Fibroblast of the aortic adventitia (primary cell): ENCODE measurements at places on chromosomes 2 and 18.

DNA sequence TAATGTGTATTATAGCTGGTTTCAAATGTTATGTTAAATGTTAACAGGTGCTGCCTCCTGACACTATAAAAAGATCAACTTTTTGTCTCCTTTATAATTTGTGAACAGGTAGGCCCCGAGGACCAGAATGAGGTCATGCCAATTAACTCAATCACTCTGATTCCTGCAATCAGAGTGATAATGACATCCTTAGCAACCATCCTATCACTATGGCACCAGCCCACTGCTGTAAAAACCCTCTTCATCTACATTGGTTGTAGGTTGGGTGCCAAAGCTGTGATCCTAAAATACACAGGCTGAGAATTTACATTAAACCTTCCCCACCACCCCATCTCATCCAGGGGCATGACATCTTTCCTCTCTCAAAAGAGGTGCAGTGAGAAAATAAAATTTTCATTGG, 103.5 kb downstream of the CPO start:
- DNase-seq: no peak

GRCh38 chr2:169683425-169684134, 10.6 kb downstream of the CFAP210 start:
- DNase-seq: no peak

GRCh38 chr18:13726972-13727331, 479 bp downstream of the RNMT start:
- DNase-seq: no peak

GRCh38 chr18:44411976-44412375, 268.7 kb upstream of the SETBP1 start:
- no peak for DNase-seq

DNA sequence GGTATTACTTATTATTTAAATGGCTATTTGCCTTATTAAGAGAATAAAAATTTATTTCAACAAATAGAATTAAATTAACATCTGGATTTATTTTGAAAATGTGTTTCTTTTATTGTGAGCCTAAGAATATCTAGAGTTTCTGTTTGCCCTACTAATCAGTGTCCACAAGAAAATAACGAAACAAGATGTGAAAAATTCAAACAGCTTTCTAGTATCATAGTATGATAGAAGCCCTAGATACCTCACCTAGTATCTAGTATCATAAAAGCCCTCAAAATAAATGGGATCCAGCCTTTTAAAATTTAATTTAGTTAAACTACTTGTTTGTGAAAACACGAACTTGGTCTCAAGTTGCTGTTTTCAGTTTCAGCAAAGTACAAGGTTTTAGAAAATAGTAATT, 13.7 kb upstream of the SLC40A1 start:
- no peak for DNase-seq

DNA sequence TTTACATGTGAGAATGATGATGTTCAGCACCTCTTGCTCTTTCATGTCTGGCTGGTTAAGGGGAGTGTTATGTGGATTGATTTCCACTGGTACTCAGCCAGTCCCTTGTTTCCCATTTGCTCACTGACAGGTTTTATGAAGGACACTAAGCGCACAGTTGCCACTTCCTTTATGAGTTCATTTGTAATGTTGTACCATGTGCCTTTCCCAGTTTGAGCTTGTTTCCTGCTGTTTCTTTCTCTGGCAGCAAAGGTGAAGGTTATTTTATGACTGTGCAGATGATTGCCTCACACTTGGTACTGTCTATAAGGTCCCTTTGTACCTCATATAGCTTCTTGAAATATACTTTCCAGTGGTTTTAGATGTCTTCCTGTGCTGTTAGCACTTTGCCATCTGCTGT, 1700.5 kb upstream of the TMEFF2 start:
- no peak for DNase-seq

GRCh38 chr18:48330016-48330991, 78.9 kb downstream of the ZBTB7C start:
- DNase-seq: peak; percentile 73

- no peak for DNase-seq
Measured at GRCh38 chr2:38353402-38353801, 23.7 kb downstream of the ATL2 start.

DNA sequence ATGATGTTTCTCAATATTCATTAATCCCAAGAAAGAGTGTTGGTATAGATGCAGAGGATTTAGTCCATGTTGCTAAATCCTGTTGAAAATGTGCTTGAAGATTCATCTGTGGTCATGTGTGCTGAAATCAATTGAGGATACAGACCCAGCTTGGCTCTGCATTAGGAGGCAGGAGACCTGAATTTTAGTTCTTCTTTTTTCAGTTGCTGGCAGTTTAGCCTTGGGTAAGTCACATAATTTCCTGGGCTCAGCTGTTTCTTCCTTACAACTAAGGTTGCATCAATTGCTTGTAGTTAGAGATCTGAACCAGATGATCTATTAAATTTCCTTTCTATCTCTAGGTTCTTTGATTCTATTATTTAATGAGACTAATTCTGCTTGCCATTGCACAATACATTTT, 54.4 kb downstream of the SETBP1 start:
- DNase-seq: no peak

GRCh38 chr2:214382229-214382628, 28.6 kb upstream of the VWC2L start:
- no peak for DNase-seq

DNA sequence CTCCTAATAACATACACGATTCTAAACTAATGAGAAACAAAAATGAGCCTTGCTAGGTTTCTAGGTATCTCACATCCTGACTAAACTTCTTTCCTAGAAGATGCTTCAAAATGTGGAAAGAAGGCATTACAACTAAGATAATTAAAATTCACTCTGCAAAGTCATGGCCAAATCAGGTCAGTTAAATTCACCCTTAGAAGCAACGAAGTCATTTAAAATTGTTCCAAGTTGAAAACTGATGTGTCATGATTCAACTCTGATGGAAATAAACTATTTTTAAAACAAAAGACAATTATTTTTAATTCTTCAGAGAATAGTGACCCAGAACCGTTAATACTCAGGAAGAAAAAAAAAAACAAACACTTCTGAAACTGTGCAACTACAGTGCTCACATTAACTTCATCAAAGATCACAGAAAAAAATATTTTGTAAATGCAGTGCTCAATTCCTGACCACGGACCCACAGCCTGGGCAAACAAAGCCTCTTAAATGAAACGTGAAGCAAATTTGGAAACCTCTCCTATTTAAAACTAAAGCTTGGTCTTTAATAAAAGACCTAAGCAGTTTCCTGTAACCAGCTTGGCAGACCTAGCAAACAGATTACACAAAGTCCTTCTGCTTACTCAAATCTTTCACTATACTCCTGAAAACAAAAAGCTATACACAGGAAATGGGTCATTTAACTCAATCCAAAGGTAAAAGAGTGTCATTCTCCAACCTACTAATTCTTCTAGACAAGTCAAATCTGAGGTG, 39.0 kb downstream of the CHN1 start:
- DNase-seq: peak; percentile 54

GRCh38 chr2:3624059-3624794, 29.3 kb downstream of the COLEC11 start:
- DNase-seq: no peak

DNA sequence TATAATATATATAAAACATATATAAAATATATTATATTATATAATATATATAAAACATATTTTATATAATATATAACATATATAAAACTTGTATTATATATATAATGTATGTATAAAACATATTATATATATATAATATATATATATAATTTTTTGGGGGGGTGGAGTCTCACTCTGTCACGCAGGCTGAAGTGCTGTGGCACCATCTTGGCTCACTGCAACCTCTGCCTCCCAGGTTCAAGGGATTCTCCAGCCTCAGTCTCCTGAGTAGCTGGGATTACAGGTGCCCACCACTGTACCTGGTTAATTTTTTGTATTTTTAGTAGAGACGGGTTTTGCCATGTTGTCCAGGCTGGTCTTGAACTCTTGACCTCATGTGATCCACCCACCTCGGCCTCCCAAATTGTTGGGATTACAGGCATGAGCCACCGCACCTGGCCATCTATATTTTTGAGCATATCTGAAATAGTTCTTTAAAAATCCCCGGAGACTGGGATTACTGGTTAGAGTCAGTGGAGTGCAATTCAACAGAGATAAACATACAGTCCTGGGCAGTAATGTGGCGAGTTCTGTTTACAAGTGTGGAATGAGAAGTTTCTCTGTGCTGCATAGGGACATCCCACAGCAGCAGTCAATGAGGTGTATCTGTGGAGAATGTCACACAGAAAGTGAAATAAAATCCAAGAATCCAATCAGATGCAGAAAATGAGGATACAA, 208.4 kb downstream of the MYCN start:
- no peak for DNase-seq

DNA sequence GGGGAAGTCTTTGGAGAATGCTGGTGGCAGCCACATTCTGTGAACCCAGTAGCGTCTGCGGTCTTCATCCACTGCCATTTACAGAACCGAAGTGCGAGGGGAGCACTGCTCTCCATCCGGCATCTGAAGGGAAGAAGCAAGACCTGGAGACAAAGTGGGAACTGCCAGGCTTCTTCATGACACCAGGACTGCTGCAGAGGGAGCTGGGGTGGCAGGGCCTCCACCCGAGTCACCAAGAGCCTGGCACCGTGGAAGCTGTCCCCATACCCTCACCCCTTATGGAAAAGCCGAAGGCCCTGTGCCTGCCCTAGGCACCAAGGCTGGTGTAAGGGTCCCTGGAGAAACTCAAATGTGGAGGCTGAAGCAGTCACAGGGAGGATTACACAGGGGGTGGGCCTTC, 79.8 kb downstream of the CIB4 start:
- no peak for DNase-seq

DNA sequence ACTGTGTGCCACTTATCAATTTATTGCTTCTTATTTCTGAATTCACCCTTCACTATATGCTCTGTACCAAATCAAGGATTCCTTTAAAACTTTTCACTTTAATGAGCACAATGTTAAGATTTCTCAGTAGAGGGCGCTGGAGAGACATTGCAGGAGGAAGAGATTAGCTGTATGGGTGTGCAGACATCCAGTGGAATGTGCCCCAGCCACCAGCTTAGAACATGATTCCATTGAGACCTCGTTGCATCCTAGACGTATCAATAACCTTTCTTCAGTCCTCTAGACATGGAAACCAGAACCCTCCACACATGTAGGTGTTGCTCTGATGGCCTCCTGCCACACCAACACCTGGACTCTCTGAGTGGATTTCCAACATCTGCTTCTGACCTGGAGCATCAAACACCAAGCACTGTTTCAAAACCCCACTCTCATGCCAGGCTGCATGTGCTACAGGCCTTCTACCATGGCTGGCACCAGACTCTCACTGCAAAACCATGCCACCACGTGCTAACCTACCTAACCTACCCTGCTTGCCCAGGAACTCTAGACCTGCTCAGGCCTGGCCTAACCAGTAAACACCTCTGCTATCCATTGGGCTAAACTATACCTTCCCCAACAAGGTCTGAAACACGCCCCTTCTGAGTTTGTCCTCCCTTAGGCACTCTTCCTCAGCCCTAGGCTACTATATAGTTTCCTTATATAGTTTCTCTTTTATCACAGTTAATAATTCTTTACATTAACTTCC, 633.2 kb upstream of the PKDCC start:
- peak; percentile 50 for DNase-seq

DNA sequence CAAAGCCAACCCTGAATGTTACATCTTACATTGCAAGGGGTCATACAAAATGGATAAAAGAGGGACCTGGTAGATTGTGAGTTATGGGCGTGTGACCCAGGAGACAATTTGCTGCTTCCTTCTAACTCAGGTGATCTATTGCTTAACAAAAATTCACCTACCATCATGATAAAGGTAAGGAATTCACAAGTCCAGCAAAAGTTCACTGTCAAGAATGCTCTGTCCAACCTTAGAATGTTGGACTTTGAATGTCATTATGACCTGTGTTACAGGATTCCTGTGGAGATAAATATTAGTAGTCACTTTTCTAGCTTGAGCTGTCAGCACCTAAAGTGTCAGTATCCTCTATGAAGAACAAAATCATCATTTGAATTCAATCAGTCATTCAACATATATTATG, 7.9 kb upstream of the KLF7 start:
- no peak for DNase-seq

- DNase-seq: no peak
Measured at GRCh38 chr2:101150306-101151145, 656 bp downstream of the TBC1D8 start.

DNA sequence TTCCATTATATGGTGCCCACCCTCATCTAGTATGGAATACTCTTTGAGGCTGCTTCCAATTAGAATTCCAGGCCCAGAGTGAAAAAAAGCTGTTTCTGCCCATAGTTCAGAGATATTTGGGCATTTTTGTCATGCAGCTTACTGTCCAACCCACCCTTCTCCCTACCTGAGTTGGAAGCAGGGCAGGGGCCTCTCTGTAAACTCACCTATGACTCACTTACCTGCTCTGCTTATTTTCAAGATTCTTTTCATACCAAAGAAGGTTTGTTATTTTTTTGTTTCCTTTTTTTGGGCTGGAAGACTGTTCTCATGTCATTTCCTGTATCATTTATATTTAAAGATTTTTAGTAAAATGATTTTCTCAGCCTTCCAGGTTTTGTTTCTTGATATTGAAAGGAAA, 38.4 kb upstream of the PPP1R1C start:
- no peak for DNase-seq

GRCh38 chr18:13309031-13309747, 90.6 kb downstream of the LDLRAD4 start:
- DNase-seq: no peak

DNA sequence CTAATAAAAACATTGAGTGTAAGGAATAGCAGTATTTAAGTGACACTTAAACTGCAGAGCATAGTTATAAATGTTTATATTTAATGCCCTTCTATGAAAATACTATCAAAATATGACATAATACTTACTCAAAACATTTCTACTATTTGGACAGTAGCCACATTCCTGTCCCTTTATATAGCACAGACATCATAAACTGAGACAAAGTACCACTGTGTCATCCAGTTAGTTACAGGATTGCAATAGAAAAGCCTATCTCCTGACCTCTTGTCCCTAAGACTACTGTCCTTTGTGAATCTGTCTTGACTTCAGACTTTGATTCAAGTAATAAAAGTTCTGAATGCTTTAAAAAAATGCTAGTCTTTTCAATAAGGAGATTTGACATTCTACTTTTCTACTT, 1528.5 kb upstream of the NXPH2 start:
- DNase-seq: no peak

GRCh38 chr18:36592282-36592681, 236.5 kb downstream of the TPGS2 start:
- DNase-seq: no peak

DNA sequence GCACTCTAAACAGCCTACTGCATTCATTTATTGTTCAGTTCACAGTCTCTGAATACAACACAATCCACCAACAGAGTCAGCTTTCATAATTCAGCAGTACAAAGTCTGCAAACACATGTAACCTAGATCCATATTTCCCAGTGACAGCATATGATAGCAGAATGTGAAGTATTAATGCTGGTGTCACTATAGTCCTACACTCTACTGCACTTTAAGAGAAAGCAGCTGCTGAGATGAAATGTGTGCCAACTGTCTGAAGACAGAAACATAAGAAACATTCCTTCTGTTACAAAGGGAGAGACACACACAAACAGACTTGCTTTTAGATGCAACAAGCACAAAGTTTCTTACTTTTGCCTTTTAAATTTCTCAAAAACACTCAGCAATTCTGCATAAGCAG, 441.8 kb downstream of the ZEB2 start:
- peak; percentile 73 for DNase-seq

GRCh38 chr2:196404276-196404675, 232.9 kb upstream of the STK17B start:
- DNase-seq: peak; percentile 32
